ENCODE measurements at places on chromosomes 13 and 19. TPM values are rescaled to one million over a fixed set of nuclear protein-coding genes. Genes with fewer than 3 reads are reported as not detected.

PEG3 gene
- total RNA-seq = not detected

ZNF230 gene
- total RNA-seq = 2.5 TPM

NKPD1 gene
- 0.93 TPM for total RNA-seq

CCDC194 gene
- not detected for total RNA-seq

CYP2A6 gene
- not detected for total RNA-seq

PTPRH gene
- 3.7 TPM for total RNA-seq

SHISA7 gene
- not detected for total RNA-seq

DLEU7 gene
- total RNA-seq = not detected

MUC16 gene
- total RNA-seq = 0.03 TPM

SYCN gene
- not detected for total RNA-seq

RAB3A gene
- total RNA-seq = 0.51 TPM

ZNF415 gene
- not detected for total RNA-seq

MISP3 gene
- 3.9 TPM for total RNA-seq

VAV1 gene
- 6.7 TPM for total RNA-seq

PPP5C gene
- 84.9 TPM for total RNA-seq

S1PR4 gene
- 0.14 TPM for total RNA-seq
